ENCODE measurements at places on chromosomes 3 and 15.

- DNase-seq = no peak
Measured at GRCh38 chr3:127209155-127209839, 16.4 kb downstream of the PRR23E start.

DNA sequence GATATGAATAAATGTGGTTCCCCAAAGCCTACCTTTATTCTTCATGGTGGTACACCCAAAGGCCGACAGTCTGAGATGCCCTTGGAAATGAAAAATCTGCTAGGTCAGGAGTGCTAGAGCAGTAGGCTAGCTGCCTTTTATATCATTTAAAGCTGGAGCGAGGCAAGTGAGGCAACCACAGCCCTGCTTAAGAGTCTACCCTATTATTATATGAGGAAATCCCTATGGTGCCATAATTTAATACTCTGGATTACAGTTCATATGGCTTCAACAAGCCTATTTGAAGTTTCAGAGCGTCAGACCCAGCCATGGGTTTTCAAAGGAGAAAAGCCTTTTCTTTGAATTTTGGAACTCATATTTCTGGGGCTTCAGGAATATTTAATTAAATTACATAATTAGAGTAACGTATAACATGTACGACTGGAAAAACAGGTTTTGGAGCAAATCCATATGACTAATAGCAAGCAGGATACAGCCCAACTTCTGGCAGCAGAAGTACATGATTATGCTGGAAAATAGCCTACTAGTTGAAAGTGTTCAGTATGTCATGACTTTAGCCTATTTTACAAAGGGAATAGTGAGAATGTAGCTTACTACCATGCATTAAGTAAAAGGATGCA, 18.0 kb upstream of the SLTM start:
- DNase-seq = no peak

DNA sequence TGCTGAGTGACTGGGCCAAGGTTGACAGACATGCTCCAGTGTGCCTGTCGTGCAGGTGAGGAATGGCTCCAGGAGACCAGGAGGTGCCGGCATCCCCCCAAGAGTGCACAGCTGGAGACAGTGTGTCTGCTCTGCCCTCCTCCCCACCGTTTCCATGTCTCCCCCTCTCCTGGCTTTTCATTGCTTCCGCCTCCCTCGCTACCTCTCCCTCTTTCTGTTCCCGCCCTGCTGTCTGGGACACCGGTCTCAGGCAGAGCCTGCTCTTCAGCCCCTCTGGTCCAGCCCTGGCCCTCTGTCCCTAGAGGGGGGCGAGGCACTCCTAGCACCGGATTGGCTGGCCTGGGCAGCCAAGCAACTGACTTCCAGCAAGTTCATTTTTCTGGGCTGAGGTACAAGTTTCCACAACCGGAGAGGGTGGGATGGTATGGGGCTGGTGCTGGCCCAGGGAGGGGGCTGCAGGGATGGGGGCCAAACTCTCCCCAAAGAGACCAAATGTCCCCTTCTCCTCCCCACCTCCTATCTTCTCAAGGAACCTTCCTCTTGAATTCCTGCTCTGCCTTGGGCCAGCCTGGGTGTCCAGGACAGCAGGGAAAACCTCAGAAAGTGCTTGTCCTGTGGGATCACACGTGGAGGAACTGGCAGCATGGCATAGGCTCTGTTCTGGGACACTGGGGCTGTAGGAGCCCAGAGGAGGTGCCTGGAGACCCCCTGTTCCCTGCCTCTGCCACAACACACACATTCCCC, 32.6 kb downstream of the PRKCD start:
- DNase-seq = no peak

DNA sequence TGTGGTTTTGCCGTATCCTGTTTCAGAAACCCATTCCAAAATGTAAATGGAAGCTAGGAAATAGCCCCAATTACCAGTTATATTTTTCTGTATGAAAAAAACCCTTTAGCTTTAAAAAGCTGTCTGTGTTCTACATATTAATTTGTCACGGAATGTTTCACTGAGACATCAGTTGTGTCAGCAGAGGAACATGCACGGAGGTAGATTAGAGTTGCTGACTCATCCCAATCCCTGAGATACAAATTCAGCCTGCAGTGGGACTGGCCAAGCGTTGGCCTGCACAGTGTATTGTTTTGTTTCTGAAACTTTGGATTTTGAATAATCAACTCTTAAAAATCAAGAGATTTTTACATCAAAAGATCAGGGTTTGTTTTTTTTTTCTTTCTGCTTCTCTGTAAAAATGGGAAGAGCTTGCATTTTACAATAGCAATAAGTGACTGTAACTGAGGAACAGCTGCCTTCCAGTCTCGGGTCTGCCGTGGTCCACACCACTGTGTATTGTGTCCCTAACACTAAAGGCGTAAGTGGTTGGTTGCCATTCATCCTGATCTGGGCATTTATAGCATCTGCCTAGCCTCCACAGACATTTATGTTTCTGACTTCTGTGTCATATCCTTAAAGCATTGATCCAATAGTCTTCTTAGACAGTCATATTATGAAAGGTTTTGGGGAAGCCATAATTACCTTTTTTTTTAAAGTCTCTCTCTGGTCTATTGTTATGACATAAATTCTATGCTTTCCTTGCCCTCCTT, 218.1 kb downstream of the ADAMTSL3 start:
- DNase-seq = no peak

- DNase-seq = no peak
Measured at GRCh38 chr3:126782536-126782935, 78.5 kb downstream of the CHCHD6 start.

DNA sequence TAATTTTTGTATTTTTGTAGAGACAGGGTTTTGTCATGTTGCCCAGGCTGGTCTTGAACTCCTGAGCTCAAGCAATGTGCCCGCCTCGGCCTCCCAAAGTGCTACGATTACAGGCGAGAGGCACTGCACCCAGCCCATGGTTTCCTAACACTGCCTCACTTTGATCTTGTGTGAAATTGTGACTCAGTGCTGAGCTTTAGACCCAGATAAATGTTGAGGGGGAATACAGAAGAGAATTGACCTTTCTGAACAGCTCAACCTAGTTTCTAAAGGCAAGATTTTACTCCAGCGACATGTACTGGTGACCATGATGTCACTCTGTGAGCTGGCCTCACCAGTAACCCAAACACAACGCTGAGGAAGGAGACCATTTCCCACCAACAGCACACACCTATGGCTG, 73.5 kb downstream of the ATP1B3 start:
- no peak for DNase-seq

GRCh38 chr15:39031596-39031995, 467.0 kb upstream of the RASGRP1 start:
- DNase-seq = no peak

DNA sequence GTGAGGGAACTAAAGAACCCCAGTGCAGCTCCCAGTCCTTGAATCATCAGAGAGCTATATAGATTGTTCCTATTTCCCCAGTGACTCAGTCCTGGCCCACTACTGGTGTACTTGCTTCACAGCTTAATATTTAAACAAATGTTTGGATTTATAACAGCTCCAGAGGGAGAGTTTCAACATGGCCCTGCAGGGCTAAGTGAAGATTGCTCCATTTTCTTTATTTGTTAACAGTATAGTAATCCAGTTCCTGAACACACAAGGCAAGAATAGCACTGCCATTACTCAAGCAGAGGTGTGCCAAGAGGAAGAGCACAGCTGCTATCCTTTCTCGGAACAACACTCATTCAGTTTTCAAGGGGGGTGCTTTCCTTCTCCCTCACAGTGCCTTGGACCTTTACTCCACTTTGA, 6.5 kb downstream of the SQOR start:
- DNase-seq = no peak

GRCh38 chr3:143535994-143536784, 312.1 kb downstream of the SLC9A9 start:
- DNase-seq = no peak

DNA sequence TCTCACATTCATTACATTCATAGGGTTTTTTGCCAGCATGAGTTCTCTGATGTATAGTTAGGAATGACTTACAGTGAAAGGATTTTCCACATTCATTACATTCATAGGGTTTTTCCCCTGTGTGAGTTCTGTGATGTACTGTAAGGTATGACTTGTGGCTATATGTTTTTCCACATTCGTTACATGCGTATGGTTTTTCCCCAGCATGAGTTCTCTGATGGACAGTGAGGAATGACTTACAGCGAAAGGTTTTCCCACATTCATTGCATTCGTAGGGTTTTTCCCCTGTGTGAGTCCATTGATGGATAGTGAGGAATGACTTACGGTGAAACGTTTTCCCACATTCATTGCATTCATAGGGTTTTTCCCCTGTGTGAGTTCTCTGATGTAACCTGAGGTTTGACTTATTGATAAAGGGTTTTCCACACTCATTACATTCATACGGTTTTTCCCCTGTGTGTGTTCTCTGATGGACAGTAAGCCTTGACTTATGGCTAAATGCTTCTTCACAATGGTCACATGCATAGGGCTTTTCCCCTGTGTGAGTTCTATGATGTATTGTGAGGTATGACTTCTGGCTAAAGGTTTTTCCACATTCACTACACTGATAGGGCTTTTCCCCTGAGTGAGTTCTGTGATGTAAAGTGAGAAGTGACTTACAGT, 47.4 kb downstream of the ZNF717 start:
- DNase-seq = no peak

DNA sequence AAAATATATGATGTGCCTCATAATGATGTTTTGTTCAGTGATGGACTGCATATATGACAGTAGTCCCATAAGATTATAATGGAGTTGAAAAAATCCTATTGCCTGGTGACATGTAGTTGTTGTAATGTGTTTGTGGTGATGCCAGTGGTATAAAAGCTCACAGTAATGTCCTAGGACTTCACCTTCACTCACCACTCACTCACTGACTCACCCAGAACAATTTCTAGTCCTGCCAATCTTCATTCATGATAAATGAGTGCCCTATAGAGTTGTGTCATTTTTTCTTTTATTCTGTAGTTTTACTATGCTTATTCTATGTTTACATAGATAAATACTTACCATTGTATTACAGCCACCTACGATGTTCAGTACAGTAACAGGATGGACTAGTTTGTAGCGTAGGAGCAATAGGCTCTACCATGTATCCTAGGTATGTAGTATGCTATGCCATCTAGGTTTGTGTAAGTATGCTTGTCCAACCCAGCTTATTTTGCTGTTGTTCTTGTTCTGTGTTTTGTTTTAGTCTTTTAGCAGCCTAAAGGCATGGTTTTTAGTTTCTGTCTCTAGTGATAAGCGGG, 88.5 kb upstream of the LRRFIP2 start:
- no peak for DNase-seq

- no peak for DNase-seq
Measured at GRCh38 chr3:17179381-17180205, 294.8 kb downstream of the PLCL2 start.

DNA sequence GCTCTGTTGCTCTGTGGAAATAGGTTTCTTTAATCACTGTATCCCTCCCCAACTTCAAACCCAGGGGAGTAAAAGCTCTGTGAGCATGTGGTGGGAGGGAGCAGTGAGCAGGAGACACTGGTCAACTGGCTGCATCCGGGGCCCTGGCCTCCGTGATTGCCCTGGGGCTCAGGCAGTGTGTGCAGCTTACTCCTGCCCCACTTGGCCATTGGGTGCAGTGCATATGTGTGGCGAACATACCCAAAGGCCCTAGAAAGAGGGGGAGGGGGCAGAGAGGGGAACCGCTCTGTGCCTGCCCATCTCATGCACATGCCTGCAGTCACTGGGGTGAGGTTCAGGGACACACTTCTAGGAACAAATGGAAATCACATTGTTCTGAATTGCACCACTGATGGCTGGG, 378.7 kb downstream of the ZBBX start:
- no peak for DNase-seq
